Common myeloid progenitor, CD34-positive (primary cell): ENCODE measurements at places on chromosomes 2 and 18.

GRCh38 chr18:66616523-66616983 lies 12.7 kb upstream of the CDH19 start:
- DNase-seq: peak; percentile 38

- no peak for DNase-seq
Observed at GRCh38 chr2:65026704-65027464, 29.3 kb upstream of the CEP68 start.

GRCh38 chr2:152499331-152499816 lies 164.4 kb downstream of the FMNL2 start:
- no peak for DNase-seq

GRCh38 chr2:117785740-117786139 lies 28.8 kb upstream of the DDX18 start:
- peak; percentile 66 for DNase-seq

DNA sequence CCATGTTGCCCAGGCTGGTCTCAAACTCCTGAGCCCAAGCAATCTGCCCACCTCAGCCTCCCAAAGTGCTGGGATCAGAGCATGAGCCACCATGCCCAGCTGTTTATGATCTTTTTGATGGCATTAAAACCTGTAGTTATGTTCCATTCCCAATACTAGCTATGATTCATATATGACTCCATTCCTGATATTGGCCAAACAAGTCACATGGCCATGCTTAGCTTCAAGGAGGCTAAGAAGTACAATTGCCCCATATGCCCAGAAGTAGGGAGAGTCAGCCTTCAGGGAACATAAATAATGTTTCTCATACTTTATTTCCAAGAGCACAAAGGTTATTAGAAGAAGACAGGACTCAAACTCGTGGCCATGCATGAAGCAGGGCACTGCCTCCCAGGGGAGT lies 132.4 kb upstream of the RAB6C start:
- no peak for DNase-seq

GRCh38 chr2:100113990-100114433 lies 28.4 kb downstream of the AFF3 start:
- DNase-seq: no peak
